CMK (cell line): ENCODE measurements at places on chromosomes 11 and 22.

GRCh38 chr11:118099838-118100556 is 13.2 kb upstream of the SMIM35 start:
- no peak for DNase-seq

GRCh38 chr22:49010070-49010863 is 817.4 kb downstream of the BRD1 start:
- DNase-seq = no peak

DNA sequence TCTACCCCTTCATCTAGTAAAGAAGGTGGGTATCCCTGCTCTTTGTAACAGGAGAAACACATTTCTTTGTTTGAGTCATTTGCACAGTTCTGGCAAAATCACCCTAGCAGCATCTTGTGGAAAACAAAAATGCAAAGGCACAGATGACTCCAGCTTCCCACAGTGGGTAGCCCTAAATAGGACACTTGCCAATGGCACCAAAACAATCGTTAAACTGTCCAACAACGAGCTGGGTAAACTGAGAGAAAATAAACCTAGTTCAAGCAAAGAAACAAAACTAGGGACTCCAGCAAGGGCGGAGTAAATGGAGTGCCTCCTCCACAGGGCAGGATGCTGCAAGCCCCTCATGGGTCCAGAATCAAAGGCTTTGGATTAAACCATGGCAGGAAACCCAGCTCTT is 239.5 kb downstream of the NTM start:
- DNase-seq = no peak

DNA sequence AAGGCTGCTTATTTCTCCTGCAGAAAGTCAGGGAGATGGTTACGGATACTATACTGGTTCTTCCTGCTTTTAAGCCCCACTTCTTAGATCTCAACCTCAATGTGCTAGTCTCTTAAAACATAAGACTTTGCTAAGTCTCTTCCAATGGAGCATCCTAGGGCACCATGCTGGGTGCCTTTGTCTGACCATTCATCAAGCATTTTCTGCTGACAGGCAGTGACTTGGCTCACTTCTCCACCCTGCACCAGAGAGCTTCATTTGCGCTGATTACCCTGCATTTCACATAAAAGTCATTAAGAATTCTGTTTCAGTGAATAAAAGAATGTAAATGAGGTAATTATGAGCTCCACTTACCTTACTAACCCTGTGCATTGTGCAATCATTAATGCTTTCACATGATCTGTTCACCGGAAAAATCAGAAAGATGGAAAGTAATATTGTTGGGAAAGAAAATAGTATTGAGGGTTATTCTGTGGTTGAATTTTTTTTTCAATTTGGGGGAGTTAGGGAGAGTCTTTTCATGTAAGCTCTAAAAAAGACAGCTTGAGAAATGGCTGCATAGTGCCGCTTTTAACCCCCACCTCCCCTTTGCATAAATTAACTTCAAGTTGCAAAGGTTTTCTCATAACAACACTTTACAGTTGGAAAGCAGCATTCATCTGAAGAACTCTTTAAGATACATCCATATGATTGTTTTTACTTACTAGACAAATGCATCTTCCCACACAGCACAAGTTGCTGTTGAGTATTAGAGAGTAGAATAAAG is 677.3 kb upstream of the KIRREL3 start:
- no peak for DNase-seq

GRCh38 chr22:49673048-49673447 is 154.6 kb downstream of the BRD1 start:
- DNase-seq = no peak

- no peak for DNase-seq
Measured at GRCh38 chr11:64974124-64974523, 2.2 kb upstream of the MAJIN start.

DNA sequence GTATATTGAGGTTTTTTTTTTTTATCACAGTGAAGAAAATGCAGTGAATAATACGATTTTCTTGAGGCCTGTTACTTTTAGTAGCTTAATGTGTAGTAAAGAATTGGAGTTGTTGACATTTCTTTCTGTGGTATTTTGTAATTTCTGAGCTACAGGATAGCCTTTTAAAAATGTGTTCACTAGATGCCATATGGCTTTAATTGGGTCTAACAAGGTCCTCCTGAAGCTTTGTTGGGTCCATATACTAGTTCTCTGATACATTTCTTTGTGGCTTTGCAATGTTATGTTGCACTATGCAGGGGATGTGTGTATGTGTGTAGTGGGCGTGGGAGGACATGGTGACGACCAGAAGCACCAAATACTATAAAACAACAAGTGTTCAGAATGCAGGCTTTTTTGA is 25.1 kb downstream of the FBXO7 start:
- no peak for DNase-seq

- DNase-seq = peak; percentile 20
Measured at GRCh38 chr11:45252134-45252856, 33.8 kb downstream of the SYT13 start.

DNA sequence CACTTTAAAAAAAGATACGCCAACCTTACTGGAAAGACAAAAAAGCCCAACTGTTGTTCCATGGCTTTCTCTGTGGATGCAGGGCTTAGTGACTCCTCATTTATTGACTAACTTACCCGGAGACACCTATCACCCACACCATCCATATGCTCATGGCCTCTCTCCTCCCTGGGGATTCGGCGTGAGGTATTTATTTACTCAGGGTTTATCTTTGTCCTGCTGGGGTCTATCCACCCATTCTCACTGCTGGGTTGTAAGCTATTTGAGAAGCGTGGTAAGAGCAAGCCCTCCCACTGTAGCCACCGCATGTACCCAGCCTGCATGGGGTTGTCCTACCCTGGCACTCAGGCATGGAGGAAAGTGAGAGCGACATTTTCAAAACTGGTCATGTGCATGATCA is 93.6 kb downstream of the NELL1 start:
- no peak for DNase-seq

DNA sequence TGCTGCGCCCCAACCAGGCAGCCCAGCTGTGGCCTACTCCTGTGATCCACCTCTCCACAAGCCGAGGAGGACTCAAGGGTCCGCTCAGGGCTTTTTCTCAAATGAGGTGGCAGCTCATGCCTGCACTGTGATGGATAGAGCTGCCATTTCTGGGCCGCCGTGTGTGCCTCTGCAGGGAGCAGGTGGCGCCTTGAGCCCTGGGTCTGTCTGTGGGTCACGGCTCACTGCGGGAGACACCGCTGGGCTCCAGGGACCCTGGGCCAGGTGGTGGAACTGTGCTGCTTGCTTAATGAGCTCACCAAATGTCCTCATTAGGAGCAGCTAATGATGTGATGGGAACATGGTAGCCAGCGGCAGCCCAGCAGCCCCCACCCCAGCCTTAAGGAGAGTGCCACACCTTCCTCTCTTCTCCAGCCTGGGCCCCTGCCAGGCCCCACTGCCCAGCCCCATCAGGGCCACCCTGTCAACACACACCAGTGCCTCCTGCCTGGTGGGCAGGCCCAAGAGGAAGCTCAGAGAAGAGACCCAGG is 50.8 kb downstream of the DHCR7 start:
- no peak for DNase-seq

DNA sequence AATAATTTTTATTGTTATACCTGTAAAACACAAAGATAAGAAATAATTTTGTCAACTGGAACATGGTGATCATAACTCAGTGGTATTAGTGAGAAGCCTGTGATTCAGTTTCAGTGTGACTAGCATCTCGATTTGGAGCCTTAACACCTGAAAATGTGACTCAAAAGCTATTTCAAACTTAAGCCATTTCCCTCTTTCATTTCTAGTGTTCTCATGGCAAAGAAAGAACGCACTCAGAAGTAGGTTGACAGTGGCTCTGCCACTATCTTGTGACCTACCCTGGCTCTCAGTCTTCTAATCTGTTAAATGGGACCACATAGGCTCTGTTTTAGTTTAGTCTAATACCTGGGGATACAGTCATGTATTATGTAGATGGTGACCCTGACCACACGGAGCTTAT is 62.7 kb downstream of the ISX start:
- DNase-seq = no peak

DNA sequence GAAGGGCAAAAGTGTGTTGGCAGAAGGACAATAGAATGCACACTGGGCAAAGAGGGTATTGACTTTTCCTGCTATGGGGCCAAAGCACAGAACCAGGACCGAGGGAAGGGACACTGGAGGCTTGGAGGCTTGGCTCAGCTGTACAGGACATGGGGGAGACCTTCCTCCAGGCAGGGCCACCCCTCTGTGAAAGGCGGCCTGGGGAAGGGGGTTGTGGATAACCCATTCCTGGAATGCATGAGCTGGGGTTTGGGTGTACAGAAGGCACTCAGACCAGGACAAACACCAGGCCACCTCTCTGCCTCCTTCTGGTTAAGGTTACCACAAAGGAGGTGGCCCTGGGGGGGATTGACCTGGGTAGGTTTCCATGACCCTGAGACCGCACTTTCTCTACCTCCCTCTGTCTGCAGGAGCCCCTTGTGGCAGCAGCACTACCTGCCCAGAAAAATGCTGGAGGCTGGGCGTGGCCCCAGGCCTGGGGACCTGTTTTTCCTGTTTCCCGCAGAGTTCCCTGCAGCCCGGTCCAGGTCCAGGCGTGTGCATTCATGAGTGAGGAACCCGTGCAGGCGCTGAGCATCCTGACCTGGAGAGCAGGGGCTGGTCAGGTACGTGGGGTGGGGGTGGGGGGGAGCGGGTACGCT is 9.6 kb downstream of the P2RY2 start:
- no peak for DNase-seq

DNA sequence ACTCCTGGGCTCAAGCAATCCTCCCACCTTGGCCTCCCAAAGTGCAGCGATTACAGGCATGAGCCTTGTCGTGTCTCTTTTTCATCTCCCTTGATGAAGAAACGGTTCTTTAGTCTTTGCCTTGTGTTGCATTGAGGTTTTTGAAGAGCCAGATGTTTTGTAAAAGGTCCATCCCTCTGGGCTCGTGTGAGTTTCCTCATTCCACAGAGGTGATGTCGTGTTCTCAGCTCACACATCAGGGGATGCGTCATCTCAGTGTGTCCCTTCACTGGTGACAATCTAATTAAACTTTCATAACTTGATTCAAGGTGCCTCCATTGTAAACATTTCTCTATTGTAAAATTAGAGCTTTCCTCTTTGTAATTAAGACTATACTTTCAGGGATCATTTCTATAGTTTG is 29.7 kb upstream of the TEF start:
- DNase-seq = no peak

DNA sequence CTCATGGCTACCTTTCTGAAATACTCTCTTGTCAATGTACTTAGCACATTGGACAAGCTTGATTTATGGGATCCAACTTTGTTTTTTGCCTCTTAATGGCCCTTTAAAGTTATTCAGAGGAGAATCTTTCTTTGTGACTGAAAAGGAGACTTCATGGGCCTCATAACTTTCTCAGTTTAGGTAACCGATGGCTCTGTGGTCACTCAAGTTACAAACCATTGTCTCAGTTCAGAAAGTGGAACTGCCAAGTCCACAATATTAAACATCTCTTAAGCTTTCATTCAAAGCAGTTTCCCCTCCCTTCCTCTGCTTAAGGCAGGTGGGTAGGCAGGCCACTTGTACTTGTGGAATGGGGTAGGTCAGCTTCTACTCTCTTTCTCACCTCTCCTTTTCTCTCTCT is 12.3 kb upstream of the ARL14EP start:
- DNase-seq = no peak

DNA sequence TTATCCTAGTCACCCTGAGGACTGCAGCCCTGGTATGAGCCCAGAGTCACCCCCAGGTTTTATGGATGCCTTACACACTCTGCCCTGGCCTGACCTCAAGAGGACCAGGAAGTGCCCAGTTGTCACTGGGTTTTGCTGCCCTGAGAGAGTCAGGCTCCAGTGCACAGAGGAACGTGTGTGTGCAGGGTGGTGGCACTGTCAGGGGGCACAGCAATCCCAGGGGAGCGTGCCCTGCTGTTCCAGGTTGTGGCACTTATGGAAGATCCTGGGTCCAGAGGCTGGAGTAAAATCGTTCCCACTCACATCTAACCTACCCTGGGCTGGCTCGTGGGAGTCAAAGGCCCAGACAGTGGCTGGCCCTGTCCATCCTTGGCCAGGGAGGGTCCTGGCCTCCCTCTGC is 7.6 kb downstream of the APOBEC3A start:
- DNase-seq = no peak

DNA sequence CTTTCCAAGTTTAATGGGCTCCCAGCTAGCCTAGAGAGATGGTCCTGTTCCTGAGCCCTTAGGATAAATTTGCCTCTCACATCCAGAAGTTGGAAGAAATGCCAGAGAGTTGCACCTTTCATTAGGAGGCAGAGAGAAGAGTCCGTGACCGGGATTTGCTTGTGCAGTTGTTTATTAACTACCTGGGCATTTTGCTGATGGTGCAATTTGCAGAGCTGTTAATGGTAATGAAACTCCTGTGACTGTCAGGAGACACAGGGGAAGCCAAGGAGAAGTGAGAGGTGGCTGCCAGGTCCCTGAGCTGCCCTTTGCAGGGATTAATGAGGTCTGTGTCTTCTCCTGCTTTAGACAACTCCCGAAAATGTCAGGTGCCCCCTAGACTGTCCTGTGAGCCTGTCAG is 69.1 kb upstream of the B3GAT1 start:
- no peak for DNase-seq

GRCh38 chr22:23001463-23001862 is 68.9 kb upstream of the GNAZ start:
- DNase-seq = no peak
